ENCODE measurements at places on chromosomes 4 and X.

GRCh38 chr4:20273793-20274192 is 22.1 kb downstream of the SLIT2 start:
- DNase-seq = no peak

- no peak for DNase-seq
These were observed 52.6 kb upstream of the LRAT start for GRCh38 chr4:154691229-154691628.

DNA sequence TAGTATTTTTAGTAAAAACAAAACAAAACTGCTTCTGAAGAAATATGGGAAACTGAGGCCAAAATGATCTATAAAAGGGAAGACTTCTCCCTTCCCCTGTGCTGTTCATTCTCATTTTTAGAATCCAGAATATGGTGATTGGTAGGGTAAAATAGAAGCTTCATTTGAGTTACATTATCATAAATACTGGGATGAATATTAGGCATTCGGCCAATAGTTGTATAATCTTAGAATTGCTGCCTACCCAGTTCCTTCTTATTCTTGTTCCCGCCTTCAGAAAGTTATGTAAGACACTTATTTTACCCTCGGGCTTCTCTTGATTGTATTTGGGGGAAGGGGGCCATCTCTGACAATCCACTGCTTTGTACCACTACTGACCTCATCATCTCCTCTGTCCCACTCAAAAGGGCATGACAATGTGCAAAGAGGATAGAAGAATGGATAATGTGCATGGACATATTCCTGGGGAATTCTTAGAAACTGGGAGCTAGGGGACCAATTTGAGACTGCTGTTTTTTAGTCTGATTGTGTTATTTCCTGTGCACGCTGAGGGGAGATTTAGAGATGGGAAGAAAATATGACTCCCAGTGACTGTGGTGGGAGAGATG is 588 bp downstream of the ART3 start:
- no peak for DNase-seq

- no peak for DNase-seq
These were observed 18.0 kb downstream of the CDKL2 start for GRCh38 chr4:75612306-75612705.

GRCh38 chrX:54934058-54934457 is 13.4 kb downstream of the TRO start:
- no peak for DNase-seq

DNA sequence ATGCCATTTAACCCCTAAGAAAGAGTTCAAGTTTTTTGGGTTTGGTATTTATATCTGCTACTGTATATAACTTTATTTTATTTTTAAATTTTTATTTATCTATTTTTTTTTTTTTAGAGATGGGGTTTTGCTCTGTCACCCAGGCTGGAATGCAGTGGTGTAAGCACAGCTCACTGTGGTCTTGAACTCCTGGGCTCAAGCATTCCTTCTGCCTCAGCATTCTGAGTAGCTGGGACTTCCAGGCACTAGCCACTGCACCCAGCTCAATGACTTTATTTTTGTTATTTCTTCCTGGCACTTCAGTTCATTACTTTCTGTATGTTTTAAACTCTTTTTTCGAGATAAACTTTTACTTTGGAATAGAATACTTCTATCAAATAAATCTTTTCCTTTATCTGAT is 42.4 kb upstream of the PGAM4 start:
- no peak for DNase-seq

DNA sequence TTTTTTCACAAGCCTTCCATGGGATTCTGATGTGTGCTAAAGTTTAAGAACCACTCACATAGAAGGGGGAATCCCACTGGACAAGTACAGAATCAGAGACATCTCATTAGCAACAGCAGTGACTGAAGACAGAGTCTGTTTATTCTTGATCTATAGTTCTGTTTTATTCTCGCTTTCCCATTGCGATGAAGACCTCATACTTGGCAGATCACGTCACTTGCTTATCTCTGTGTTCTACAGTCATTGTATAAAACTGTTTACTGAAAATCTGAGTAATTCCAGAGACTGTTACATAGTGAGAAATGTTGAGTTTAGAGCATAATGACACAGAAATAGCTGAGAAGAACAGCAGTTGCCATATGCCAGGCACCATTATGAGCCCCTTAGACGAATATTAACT is 185.5 kb downstream of the PTTG2 start:
- DNase-seq = no peak

GRCh38 chr4:37837446-37837845 is 11.0 kb downstream of the PGM2 start:
- no peak for DNase-seq

DNA sequence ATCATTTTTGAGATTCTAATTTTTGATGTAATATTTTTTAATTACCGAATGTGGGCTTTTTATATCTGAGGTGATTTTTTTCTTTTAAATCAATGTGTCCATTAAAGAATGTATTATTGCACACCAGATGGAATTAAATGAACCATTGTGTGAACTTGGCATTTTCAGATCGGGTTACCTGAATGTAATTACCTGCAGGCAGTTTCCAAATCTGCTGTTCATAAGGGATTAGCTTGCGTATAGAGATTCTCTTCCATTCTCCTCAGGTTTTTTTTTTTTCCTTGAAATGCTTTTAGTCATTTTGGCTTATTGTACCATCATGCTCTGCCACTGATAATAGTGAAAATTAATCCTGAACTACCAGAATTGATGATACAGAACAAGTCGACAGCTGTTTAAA is 511.5 kb upstream of the ATOH1 start:
- no peak for DNase-seq

DNA sequence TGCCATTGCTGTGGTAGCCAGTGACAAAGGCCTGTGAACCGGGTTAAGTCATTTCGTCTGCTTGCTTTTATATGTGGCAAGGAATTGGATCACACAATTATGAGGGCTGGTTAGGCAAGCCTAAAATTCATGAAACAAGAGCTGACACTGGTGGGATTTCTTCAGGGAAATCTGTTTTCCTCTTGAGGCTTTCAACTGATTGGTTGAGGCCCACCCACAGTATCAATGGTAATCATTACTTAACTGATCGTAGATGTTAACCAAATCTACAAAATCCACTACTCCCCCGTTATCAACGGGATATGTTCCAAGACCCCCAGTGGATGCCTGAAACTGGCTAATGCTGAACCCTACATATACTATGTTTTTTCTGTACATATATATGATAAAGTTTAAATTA is 13.0 kb downstream of the RBMX2 start:
- no peak for DNase-seq

- no peak for DNase-seq
These were observed 213.7 kb downstream of the AFAP1 start for GRCh38 chr4:7725951-7726350.

- DNase-seq = no peak
These were observed 34.6 kb downstream of the UGT2A3 start for GRCh38 chr4:68917016-68917415.

GRCh38 chrX:3527811-3528210 is 181.4 kb upstream of the MXRA5 start:
- no peak for DNase-seq

DNA sequence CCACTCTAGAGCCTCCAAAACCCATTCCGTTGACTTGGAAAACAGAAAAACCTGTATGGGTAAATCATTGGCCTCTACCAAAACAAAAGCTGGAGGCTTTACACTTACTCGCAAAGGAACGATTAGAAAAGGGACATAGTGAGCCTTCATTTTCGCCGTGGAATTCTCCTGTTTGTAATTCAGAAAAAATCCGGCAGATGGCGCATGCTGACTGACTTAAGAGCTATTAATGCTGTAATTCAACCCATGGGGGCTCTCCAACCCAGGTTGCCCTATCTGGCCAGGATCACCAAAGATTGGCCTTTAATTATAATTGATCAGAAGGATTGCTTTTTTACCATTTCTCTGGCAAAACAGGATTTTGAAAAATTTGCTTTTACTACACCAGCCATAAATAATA is 60.8 kb downstream of the ZNF732 start:
- DNase-seq = no peak

GRCh38 chrX:111086591-111087006 is 9.4 kb upstream of the PAK3 start:
- DNase-seq = no peak

GRCh38 chr4:87118826-87119225 is 101.6 kb downstream of the KLHL8 start:
- DNase-seq = no peak

GRCh38 chrX:17395154-17395553 is 20.2 kb downstream of the NHS start:
- no peak for DNase-seq

DNA sequence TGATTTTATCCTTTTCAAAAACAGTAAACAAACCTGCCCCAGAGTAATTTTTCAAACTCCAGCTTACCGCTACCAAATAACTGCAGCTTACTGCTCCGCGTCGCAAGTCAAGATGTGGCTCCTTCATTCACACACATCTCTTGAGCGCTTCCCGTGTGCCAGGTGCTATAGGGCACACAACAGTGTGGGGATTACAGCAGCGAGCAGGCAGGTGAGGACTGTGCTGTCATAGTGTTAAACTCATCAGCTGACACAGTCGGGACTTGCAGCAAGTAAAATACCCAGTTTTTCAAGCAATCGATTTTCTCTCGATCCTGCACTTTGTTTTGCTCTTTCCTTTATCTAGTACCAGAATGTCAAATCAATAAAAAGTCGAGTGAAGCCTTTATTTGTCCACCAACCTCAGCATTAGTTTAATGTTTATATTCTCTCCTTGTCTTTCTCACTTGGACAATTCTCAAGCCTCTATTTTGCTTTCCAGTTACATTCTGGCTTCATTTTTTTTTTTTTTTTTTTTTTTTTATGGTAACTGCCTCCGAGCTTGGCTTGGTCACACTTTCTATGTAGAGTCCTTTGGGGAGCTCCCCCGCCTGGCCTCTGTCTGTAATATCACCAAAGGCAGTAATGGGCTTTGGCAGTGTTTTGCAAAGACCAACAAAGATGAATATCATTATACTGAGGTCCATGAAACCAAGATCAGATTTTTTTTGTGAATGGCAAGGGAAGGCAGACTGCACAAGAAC is 8.3 kb upstream of the ASB5 start:
- peak; percentile 39 for DNase-seq
